Suppressor macrophage (primary cell): ENCODE measurements at places on chromosomes 5 and 9.

GRCh38 chr9:90774071-90774470, 27.5 kb upstream of the SYK start:
- DNase-seq, result peak; percentile 46

GRCh38 chr5:84696651-84697050, 312.0 kb upstream of the EDIL3 start:
- no peak for DNase-seq

DNA sequence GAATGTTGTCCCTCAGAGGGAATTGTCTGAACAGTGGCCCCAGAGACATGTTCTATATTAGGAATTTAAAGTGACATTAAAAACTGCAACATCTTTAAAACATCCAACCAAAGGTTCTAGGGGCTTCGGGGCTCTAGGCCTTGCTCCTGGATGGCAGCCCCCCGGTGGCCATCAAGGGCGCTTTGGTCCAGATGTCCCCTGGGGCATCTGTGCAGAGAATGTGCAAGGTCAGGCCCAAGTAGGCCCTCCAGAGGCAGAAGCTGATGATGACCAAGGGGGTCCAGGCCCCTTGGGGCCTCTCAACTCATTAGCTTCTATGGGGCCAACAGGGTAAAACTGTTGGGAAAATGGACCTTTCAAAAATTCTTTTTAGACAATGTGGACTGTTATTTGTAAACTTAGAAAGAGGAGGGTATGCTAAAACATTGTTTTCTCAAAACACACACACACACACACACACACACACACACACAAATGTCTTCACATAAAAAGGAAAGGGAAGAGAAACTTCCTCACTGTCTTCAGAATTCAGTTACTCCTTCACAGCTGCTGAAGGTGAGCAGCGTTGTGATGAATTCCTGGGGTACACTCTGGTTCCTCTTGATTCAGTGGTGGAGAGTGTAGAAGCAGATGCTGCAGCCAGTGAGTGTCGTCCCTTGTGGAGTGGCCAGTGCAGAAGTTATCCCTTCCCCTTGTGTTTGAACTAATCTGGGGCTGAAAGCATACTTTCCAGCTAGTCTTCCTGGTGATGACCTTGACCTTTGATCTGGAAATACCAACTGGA, 125.2 kb downstream of the WDR41 start:
- no peak for DNase-seq

DNA sequence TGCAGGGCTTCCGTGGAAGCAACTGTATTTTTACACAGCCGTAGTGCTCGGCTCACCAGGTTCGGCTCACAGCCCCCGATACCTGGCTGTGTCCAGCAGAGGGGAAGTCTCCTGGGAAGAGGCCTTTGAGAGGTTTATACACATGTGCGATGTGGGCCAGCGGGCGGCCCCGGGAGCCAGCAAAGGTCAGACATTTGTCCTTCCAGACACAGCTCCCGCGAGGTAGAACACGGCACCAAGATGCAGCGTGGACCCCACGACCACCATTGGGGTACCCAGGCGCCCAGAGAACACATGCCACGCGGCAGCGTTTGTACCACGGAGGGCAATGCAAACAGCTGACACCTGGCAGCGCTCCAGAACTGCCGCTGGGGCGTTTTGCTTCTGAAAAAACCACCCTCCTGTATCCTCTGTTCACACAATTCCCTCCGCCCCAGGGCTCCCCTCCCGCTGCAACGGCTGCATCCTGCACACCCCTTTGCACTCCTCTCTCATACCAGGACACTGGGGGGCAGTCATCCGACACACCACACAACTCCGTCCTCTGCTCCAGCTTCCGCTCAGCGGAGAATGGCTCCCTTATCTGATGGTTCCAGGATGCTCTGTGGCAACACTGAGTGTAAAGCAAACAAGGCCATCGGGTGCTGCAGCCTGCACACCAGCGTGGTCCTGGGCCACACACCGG, 235.3 kb downstream of the SYK start:
- peak; percentile 67 for DNase-seq

- DNase-seq, result no peak
These were observed 547.5 kb downstream of the EBF1 start for GRCh38 chr5:158552241-158552640.

- DNase-seq, result no peak
These were observed 284.0 kb downstream of the DRD1 start for GRCh38 chr5:175159956-175160355.

GRCh38 chr9:27412963-27413362, 111.1 kb upstream of the IFNK start:
- DNase-seq, result no peak

DNA sequence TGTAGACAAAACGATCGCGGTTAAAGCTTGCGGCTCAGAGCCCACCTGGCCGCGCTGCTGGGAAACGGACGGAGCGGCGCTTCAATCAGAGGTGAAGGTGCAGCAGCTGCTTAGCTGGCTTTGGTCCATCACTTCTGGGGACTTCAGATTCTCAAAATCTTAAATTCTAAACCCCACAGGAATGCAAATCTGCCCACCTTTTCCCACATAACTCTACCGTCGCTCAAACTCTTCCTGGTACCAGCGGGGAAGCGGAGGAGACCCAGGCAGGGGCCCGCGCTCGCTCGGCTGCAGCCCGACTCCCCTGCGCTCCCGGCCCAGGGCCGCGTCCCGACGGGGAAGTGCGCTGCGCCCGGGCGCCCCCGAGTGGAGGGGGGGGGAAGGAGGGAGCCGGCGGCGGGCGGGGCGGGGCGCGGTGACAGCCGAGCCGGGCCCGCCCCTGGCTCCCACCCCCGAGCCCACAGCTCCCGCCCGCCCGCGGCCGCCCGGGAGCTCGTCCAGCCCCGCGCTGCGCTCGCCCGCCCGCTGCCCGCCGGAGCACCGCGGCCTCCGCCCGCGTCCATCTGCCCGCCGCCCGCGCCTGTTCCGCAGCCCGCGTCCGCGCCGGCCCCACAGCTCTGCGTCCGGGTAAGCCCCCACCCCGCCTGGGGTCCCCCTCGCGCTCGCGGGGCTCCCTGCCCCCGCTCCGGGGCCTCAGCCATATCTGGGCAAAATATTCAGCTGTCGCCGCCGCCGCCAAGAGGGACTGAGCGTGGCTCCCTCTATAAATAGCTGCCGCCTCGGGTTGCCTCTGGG, at the start of gene TMOD1:
Gene TMOD1 (plus strand): TSS at position 490 of the 795 bp plus-strand sequence. CDS start 22,523 bp downstream, outside the sequence.
- peak; percentile 91 for DNase-seq

DNA sequence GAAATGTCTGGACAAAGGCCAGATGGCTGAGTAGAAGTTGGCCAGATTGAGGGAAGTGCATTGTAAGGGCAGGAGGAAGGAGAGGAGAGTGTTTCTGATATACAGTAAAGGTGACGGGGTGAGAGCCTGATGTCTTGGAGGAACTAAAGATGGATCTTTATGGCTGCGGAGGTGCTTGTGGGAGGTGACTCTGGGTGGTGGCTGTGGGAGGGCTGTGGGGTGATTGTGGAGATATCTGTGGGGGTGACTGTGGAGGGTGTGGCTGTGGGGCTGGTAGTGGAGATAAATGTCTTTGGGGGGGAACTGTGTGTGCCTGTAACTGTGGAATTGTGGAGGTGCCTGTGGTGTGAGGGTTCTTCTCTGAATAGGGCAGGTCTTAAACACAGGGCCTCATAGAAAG, 121.4 kb downstream of the CMYA5 start:
- DNase-seq, result no peak

GRCh38 chr9:36399980-36400331, at the start of gene RNF38:
Gene RNF38, minus strand, starts transcription at chr9:36400269. Its CDS starts 161 bp downstream, at chr9:36400108.
- no peak for DNase-seq

DNA sequence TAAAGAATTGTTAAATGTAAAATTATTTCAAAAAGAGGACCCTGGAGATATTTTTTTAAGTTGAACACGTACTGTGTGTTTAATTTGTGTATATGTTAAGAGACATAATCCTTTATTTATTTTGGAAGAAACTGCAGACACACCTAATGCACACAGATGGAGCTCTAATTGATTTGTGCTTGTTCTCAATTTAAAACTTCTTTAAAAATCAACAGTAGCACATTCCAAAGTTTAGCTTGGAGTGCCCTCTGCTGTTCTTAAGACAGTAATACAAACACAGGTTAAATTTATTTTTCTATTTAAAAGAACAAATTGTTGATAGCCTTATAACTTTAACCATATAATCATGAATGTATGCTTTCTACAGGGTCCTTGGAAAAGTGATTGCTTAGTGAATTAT, 277.6 kb upstream of the ADAMTS16 start:
- peak; percentile 27 for DNase-seq

DNA sequence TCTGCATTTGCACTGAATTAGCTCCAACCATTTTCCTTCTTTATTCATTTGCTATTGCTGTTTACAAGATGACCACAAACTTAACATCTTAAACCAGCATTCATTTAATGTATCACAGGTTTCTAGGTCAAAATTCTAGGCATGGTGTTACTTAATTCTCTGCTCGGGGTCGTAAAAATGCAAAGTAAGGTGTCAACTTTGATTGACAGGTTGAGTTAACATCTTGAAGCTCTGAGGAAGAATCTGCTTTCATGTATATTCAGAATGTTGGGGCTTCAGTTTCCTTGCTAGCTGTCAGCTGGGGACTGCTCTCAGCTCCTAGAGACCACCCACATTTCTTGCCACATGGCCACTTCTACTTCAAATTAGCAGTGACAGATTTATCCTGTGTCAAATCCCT, 348.7 kb upstream of the GRIN3A start:
- no peak for DNase-seq

DNA sequence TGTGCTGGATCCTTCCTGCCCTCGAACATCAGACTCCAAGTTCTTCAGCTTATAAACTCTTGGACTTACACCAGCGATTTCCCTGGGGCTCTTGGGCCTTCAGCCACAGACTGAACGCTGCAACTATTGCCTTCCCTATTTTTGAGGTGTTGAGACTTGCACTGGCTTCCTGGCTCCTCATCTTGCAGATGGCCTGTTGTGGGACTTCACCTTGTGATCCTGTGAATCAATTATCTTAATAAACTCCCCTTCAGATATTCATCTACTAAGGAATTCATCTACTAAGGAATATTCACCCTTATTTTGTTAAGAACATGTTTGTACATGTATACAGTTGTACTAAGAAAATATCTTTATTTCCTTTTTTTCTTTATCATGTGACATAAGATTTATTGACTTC, 1079.7 kb downstream of the CDH12 start:
- DNase-seq, result no peak

GRCh38 chr5:73032635-73033034, 76.8 kb downstream of the FCHO2 start:
- no peak for DNase-seq

- DNase-seq, result no peak
These were observed 1.3 kb downstream of the TXN start for GRCh38 chr9:110255034-110255462.

GRCh38 chr5:172827841-172828240, 6.2 kb upstream of the ERGIC1 start:
- DNase-seq, result peak; percentile 74

DNA sequence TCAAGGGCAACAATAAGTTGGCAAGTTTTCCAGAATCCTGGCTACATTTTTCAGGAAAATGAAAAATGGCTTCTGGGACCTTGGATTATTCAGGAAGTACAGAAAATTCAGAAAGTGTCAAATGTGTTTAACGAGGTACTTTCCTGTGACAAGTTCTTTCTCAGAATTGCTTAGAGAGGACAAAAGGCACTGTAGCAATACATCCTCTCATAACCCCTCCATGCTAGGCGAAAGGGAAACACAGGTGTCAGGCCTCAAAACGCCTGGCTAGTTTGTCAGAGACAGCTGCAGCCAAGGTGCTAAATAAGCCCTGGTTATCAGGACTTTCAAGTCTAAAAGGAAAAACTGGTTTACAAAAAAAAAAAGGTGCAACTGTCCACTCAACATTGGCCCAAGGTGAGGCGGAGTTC, 115.2 kb downstream of the GNAQ start:
- no peak for DNase-seq

- DNase-seq, result peak; percentile 53
These were observed 32.1 kb downstream of the PDGFRB start for GRCh38 chr5:150123542-150123941.

GRCh38 chr9:114314881-114315722, 7.8 kb upstream of the ORM1 start:
- no peak for DNase-seq

GRCh38 chr9:136312436-136312835, 8.5 kb upstream of the CCDC187 start:
- peak; percentile 74 for DNase-seq

DNA sequence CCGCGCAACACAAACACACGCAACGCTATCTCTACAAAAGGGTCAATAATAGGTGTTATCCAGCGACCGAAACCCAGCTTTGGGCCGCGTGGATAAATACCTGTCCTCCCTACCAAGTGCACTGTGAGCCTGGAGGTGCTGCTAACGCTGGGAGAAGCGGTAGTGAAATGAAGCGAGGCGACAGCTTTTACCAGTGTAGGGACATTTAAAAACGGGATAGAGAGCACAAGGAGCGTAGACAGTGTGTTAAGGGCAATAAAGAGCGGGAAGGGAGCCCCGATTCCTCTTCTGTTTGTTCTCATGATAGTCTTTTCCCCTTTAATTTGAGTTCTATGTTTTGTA, 421 bp upstream of the DEPDC1B start:
- DNase-seq, result peak; percentile 17

DNA sequence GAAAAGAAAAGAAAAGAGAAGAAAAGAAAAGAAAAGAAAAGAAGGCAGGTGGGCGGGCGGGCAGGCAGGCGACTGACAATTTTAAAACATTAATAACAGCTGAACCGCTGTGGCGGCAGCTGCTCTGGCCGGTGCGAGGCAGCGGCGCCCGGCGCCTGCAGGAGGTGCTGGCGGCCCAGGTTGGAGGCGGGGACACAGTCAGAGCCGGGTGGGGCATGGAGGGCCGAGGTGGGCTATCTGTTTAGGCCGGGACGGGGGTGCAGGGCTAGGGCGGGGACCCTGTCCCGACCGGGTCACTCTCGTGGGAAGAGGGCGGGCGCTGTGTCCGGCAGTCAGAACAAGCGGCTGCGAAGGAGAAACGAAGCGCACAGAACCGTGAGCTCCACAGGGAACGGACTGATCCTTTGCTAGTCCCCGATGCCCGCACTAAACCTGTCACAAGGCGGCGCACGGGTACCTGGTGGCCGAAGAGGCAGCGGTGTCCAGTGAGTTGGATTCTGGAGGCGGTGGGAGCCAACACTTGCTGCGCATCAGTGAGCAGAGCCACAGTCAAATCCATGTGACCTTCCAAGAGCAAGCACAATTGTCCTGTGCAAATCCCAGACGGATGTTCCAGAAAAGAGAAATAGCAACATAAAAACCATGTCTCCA, 13.6 kb upstream of the ALDOB start:
- DNase-seq, result peak; percentile 55

- no peak for DNase-seq
These were observed 314.0 kb downstream of the PIK3R1 start for GRCh38 chr5:68529581-68529980.

GRCh38 chr9:3497401-3497800, 28.4 kb downstream of the RFX3 start:
- DNase-seq, result no peak

- no peak for DNase-seq
These were observed 1.8 kb downstream of the IL6ST start for GRCh38 chr5:55993013-55993412.

- DNase-seq, result no peak
These were observed 4.8 kb upstream of the VLDLR start for GRCh38 chr9:2616692-2617377.

GRCh38 chr5:29077451-29077850, 2039.1 kb upstream of the CDH9 start:
- DNase-seq, result no peak
